CD8-positive, alpha-beta memory T cell (primary cell): ENCODE measurements at places on chromosomes 6 and 20.

GRCh38 chr20:13546497-13547131 lies 92.1 kb downstream of the TASP1 start:
- peak; percentile 45 for DNase-seq

GRCh38 chr6:14016935-14017625 lies 92.3 kb downstream of the RNF182 start:
- DNase-seq: no peak

- DNase-seq: no peak
Observed at GRCh38 chr6:111687652-111688051, 82.0 kb upstream of the TRAF3IP2 start.

DNA sequence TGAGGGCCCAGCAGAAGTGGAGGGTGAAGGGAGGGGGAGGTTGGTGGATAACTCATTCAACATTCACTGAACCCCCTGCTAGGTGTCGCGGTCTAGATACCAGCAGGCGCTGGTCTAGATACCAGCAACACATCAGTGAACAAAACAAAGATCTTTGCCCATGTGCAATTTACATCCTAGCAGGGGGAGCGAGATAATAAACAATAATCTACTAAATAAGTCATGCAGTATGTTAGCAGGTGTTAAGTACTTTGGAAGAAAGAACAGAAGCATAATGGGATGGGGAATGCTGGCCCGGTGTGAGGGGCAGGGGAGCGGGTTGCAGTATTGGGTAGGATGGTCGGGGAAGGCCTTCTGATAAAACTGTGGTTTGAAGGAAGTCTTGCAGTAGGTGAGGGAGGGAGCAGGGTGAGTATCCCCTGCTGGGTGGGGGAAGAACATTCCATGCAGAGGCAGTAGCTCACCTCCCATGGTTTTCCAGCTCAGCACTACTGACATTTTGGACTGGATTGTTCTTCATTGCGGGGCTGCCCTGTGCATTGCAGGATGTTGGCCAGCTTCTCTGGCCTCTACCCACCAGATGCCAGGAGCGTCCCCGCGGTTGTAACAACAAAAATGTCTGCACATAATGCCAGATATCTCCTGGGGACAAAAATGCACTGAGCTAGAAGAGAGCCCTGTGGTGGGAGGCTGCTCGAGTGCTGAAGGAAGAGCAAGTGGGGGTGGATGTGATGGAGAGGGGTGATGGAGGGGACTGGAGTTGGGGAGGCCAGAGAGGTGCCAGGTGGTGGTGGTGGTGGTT lies 117.3 kb downstream of the TOX2 start:
- no peak for DNase-seq

DNA sequence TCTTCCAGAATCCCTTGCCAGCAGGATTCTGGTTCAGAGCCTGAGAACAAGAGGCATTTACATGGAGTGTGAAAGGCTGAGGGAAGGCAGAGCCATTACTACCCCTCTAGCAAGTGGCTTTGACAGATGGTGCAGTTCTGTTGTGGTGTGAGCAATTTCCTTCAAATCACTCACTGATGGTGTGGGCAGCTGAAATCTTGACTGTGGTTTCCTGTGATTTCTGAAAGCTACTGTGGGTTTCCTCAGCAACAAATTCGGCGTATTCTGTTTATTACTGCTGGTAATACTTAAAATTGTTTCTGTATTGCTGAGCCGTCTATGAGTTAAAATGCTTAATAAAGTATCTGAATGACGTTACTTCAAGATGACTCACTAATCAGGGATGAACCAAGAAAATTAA lies 181.5 kb upstream of the TCF21 start:
- no peak for DNase-seq

DNA sequence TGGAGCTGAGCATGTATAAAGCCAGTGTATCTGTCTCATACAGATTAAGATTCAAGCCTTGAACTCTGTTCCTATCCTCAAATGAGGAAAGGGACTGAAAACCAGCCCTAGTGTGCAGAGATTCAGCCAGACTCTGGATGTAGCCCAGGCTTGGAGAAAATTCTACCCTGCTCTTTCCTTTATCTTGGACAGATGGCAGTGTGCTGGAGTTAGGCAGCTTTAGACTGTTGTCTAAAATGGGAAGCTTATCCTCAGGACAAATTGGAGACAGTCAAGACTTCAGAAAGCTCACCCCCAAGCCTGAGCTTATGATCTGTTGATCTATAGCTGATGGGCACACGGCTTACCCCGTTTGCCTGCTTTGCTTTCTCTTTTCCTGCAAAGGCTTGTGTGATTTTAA lies 1057.6 kb downstream of the KIF16B start:
- DNase-seq: no peak

GRCh38 chr6:4030669-4031068 lies 48.3 kb downstream of the FAM217A start:
- DNase-seq: no peak

DNA sequence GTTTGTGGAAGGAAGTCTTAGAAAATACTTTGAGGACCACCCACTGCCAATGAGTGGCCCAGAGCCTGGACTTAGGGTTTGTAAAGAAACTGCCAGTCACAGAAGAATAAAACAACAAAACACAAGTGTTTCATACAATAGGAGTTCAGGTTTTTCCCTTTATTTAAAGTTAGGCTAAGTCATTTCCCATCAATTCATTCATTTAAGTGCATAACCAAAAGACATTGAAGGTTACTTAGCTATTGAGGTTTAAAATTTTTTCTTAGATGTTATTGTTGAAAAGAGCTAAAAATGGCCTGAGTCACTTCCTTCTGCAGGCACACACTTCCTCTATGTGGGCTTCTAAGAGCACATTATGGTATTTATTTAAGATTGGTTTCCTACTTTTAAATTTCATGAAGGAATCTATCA lies 54.2 kb downstream of the ARMC2 start:
- DNase-seq: no peak

- DNase-seq: no peak
Observed at GRCh38 chr20:52425253-52425652, 233.7 kb upstream of the ZFP64 start.

- no peak for DNase-seq
Observed at GRCh38 chr6:69758214-69758613, 38.6 kb downstream of the LMBRD1 start.

DNA sequence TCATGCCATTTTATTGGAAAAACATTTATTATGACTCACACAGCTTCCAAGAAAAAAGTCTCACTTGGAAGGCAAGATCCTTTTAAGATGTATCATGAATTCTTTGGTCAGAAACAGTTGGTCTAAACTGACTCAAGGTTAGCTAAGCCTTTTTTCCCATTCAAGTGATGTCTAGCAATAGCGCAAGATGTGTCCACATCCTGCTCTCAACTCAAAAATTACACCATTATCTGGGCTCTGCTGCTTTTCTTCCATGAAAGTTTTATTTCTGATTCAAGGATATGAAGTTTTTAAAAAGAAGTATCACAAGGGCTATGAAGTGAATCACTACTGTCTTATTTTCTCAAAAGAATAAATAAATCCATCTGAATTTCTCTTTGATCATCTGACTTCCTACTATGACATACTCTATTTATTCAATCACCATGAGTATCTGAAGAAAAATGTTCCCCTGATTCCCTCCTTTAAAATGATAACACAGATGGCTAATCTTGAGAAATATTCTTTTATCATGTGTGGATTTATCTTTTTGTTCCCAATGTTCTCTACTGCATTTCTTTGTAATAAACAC lies 139.2 kb downstream of the AHI1 start:
- no peak for DNase-seq

DNA sequence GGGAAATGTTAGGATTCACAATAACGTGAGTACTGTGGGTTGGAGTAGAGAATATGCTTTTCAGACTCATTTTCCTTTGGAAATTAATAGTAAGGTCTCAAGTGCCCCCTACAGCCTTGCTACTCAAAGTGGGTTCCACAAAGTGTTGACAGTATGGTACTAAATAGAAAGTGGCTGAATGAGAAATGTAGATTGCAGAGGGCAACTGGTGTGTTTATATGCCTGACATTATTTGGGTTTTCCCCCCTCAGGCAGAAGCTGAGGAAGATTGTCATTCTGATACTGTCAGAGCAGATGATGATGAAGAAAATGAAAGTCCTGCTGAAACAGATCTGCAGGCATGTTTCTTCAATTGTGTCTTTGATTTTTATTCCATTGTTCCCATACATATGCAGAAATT lies 5.6 kb downstream of the FBXO9 start:
- no peak for DNase-seq

GRCh38 chr6:170462366-170463020 lies 90.6 kb downstream of the PSMB1 start:
- DNase-seq: no peak

DNA sequence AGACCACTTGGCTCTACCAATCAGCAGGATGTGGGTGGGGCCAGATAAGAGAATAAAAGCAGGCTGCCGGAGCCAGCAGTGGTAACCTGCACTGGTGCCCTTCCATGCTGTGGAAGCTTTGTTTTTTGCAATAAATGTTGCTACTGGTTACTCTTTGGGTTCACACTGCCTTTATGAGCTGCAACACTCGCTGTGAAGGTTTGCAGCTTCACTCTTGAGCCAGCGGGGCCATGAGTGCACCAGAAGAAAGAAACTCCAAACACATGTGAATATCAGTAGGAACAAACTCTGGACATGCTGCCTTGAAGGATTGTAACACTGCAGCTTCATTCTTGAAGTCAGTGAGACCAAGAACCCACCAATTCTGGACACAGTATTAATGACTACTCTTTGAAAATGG lies 89.9 kb upstream of the MBOAT1 start:
- DNase-seq: no peak

GRCh38 chr6:102717737-102718456 lies 1324.4 kb downstream of the GRIK2 start:
- DNase-seq: no peak

GRCh38 chr6:6942091-6942490 lies 165.7 kb upstream of the RREB1 start:
- DNase-seq: no peak

DNA sequence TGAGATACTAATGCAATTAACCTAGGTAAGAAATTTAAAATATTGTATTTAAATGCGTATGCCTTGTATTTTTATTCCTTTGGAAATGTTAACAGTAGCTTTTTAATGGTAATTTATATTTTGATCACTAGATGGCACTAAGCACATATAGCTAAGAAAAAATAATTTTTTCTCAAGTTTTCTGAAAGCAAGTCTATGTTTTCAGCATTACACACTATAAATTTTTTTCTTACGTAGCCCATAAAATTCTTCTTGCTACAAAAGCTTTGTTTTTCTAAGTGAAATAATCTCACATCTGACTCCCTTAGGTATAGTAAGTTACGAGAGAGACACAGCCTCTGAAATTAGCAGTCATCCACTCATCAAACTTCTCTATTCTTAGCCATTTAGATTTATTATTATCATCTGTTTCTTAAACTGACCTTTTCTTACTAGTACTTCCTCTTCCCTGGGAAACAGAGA lies 35.7 kb downstream of the TSPYL4 start:
- no peak for DNase-seq

DNA sequence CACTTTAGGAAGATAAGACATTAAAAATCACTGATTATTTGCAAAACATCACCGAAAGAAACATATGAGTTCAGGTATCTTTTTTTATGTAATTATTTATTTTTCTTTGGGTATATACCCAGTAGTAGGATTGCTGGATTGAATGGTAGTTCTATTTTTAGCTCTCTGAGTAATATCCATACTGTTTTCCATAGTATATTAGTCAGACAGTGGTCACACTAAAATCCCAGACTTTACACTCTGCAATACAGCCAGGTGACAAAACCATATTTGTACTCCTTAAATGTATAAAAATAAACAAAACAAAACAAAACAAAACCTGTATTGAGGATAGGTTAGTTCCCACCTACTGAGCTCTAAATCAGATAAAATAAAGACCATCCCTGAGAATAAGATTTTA lies 1024.3 kb upstream of the EYS start:
- no peak for DNase-seq

GRCh38 chr20:57791966-57792365 lies 82.2 kb upstream of the PMEPA1 start:
- DNase-seq: no peak

DNA sequence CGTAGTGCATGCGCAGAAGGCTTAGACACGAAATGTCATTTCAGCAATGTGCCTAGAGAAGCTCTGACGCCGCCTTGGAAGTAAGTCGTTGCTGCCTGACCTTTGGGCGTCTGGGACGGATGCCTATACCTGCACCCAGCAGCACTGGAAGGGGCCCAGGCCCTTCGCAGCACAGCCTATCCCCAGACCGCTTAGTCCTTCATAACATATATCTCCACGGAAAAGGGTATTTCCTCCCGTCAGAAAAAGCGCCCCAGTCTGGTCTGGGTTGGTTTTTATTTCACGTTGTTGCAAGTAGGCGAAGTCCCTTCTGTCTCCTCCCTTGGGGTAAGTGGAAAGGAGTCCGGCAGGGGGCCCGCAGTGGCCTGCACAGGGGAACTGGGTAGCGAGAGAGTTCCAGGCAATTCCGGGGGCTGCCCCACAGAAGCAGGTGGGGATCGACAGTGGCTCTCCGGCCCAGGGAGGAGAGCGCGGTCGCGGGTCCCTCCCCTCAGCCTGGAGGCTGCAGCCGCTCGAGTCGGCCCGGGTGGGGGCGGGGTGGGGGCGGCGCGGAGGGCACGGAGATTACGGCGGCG lies 559 bp upstream of the EYA4 start:
- DNase-seq: no peak

GRCh38 chr20:3854462-3854871 lies 7.8 kb downstream of the MAVS start:
- no peak for DNase-seq

DNA sequence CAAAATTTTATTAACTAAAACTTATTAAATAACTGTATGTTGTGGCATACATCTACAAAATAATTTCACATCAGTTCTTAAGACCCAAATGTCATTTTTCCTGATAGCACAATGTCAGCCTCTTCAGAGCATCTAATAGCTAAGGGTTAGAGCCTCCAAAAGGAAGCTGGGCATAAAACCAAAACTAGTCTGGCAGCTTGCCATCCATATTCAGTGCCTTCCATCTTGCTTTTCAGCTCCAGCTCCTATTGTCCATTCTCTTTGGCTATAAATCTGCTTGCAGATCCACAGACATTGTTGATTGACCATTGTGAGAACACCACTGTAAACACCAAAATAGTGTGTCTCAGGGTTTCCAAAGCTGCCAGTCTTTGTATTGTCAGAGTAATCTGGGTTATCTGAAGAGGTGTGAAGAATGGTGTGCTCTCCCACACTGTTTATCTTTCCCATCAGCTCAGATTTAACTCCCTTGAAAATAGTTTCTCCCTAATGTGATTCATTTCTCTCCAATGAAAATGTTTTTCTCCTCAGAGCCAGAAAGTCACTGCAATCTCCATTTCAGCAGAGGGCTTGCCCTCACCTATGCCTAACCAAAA lies 154.8 kb upstream of the KCNQ5 start:
- no peak for DNase-seq

DNA sequence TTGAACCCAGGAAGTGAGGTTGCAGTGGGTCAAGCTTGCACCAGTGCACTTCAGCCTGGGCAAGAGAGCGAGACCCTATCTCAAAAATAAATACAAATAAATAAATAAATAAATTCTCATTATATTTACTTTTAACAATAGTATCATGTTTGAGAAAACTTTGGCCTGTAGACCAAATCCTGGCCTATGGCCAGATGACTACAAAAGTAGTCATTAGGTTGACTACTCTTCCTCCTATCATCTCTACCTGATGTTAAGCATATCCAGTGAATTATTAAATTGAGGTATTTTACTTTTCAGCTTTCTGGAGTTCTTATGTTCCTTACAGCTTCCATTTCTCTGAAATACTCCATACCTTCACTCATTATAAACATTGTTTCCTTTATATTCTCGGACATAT lies 280.6 kb downstream of the LAMA2 start:
- no peak for DNase-seq
